ENCODE measurements at places on chromosomes 1 and 21.

GRCh38 chr1:157944663-157945280 lies 48.7 kb upstream of the KIRREL1 start:
- no peak for DNase-seq

DNA sequence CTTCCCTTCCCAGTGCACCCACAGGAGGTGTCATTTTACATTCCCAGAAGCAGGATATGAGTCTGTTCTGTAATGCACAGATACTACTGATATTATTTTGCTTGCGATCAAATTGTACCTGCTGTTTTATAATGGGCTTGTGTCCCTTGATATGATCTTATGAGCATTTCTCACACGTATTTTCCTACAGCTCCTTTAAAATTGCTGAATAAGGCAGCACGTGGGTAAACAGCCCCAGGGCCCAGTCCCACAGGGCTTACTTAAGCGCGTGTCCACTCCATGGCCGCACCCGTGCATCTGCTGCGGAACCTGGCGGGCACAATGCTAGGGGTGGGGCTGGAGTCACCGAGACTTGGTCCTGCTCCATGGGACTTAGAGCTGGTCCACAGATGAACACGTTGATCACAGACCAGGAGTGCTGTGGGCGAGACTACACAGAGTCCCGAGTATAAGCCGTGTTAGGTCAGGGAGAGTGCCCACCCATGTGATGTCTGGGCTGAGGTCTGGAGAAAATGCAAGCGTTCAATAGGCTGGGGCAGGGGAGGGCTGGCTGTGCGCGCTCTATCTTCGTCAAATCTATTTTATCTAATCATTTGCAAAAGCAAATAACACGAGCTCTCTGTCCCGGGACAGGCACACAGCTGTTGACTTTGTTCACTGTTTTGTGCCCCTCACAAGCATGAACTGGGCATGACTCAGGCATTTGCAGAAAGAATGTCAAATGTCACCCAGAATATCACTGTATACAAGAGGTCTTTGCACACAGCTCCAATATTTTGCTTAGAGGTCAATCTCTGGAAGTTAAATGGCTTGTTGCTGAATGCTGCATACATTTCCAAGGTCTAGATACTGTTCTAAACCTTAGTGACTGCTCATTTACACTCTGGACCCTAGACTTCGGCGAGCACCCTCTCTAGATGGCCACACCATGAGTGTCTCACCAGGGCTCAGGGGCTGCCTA lies 119.3 kb downstream of the CRYAA start:
- DNase-seq, result no peak

GRCh38 chr1:12046749-12047119 lies 16.4 kb upstream of the TNFRSF8 start:
- no peak for DNase-seq

GRCh38 chr1:182240085-182240484 lies 151.5 kb downstream of the GLUL start:
- no peak for DNase-seq
